ENCODE measurements at places on chromosomes 5 and 9.

DNA sequence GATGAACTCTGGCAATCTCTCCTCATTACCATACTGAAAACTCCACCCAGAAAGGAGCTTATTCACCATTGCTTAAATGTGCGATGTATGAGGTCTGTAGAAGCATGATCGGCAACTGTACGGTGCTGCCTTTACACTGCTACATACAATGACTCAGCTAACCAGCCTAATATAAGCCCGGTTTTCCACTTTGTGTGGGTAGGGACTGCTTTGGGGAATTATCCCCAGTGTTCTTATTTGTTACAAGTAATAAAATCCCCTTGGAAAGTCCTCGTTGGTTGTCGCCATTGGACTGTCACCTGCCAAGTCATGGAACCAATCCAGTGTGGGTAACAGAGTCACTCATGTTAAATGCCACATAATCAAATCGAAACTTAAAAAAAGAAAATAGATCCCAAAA is 23.5 kb upstream of the TENT2 start:
- DNase-seq, result no peak

GRCh38 chr5:83817591-83817990 is 96.9 kb upstream of the HAPLN1 start:
- no peak for DNase-seq

DNA sequence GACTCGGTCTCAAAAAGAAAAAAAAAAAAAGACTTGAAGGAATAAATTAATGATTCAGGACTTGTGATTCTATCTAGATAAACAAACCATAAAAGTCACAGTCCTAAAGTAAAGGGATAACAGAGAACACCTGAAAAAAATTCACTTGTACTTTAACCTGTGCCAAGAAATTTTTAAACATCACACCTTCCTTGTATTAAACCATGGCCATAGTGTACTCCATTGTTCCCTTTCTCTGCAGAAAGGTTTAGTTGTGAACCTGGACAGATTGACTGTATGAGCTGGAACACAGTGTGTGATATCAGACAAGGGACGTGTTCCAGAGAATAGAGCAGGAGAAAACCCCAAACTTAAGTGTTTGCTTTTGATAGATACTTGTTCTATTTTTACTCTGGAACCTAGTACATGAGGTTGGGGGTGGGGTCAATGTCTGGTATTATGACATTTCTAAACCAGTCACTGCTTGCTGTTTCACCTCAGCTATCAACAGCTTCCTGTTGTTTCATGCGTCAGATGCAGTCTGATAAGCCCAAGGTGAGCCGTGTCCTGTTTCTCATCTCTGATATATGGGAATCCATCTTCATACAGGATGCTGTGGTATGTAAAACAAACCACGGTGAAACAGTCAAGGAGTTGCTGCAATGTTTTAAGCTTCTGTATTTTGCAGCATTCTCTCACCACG is 62.5 kb upstream of the ITGA1 start:
- DNase-seq, result peak; percentile 66

GRCh38 chr5:79001471-79001870 is 16.4 kb upstream of the ARSB start:
- no peak for DNase-seq

DNA sequence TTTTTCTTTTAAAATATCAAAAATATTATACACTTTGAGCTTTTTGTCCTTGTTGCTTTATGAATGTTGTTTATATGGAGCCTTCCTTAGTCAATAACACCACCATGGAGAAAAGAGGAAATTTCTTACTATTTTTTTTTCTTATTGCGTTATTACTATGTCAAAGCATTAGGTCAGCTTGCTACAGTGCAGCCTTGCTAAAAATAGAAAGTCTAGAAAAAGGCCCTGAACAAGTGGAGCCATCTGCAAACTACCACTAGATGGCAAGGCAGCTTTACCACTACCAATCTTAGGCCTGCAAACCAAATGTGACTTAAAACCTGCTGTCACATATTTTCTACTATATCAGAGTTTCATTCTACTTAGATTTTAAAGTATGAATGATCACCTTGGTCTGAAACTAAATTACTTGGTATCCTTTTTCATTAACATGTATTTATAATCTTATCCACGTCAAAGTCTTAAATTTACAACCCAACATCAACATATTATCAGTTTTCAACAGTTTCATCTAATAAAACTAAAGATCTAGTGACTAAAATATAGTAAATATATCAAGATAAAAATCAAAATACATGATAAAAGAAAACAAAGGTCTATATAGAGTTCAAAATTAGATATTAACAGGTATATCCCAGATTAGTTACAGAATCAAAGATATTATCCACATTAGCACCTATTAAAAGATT is 113.1 kb upstream of the ACOT12 start:
- no peak for DNase-seq

GRCh38 chr5:177524539-177524900 is 7.8 kb upstream of the DDX41 start:
- no peak for DNase-seq

DNA sequence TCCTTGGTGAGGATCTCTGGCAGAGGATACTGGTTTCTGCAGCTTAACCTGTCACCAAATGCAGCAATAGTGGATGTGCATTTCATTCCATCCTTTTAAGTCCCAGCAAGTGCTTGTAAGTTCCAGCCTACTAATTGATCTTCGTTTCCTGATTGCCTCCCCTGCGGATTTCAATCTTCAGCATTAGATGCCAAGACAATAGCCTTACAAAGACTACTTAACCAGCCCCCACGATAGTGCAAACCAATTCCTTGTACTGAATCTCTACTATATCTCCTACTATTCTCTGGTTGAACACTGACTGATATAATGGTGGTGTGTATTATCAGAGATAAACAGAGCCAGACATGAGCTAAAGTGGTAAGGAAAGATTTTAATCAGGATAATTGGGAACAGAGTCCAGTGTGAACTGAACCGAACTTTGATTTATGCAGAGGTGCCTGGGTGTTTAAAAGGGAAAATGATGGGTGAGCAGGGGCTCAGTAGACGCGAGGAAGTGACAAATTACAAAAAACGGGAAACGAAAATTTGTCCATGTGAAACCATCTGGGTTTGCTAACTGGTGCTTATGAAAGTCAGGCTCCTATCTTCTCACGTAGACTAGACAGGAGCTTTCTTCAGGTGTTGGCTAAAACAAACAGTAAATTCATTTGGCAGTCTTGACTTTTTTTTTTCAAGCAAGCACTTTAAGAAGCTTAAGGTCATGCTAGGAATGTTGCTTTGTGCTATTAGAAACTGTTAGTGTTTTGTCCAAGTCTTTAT is 106.9 kb upstream of the ST8SIA4 start:
- DNase-seq, result no peak

GRCh38 chr5:98391921-98392625 is 381.4 kb upstream of the RGMB start:
- DNase-seq, result no peak

DNA sequence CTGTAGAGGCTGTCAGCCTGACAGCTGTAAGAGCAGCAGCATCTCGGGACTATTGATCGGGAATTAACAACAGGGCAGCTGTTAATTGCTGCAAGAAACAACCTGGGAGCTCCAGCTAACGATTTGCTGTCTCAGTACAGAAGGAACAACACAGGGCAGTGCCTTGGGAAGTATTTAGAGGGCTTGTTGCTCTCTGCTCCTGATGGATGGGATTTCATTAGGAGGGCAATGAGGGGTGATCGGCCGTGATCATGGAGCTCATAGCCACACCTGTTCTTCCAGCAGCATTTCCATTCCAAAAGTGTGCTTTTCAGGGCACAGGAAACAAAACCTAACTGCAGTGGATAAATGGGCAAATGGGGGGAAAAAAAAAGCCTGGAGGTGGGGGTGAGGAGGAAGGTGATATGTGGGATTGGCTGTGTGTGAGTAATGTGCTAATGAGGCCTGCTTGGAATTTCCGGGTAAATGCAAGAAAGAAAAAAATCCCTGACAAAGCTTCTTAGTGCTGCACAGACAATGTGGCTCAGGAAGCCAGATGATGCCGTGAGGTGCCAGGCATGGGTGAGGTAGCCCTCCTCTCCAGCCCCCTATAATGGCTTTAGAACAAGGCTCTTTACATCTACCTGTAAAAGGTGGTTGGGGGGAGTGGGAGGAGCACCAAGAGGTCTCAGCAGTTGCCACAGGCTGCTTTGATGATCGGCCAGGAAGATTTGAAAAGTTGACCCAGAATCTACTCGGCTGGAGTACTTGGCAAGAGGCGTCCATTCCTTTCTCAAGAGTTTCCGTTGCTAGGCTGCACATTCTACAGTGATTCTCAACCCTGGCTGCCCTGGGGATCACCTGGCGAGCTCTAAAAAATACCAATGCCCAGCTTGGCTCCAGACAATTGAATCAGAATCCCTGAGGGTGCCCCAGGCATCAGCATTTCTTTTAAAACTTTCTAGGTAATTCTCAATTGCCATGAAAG is 139.5 kb upstream of the KLF9 start:
- no peak for DNase-seq

DNA sequence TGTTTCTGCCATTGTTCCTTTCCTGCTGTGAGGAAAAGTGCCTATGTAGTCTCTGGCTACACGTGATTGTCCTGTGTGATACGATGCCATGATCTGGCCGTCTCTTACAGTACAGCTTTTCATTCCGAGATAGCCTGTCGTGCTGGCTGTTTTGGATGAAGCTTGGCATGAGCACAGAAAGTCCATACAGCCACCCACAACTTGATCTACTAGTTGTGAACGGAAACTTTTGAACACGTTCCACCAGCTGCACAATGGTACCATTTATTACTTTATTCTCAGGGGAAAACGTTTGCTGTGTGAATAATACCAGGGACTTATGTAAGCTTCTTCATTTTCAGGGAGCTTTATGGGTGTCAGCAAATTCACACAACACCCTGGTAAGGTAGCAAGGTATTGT is 217.6 kb upstream of the ANKRD55 start:
- no peak for DNase-seq

GRCh38 chr9:125646217-125646616 is 60.8 kb downstream of the MAPKAP1 start:
- no peak for DNase-seq

- no peak for DNase-seq
Measured at GRCh38 chr9:98168941-98169488, 23.4 kb downstream of the CORO2A start.

- DNase-seq, result no peak
Measured at GRCh38 chr9:129068990-129069861, 11.7 kb upstream of the DOLPP1 start.

DNA sequence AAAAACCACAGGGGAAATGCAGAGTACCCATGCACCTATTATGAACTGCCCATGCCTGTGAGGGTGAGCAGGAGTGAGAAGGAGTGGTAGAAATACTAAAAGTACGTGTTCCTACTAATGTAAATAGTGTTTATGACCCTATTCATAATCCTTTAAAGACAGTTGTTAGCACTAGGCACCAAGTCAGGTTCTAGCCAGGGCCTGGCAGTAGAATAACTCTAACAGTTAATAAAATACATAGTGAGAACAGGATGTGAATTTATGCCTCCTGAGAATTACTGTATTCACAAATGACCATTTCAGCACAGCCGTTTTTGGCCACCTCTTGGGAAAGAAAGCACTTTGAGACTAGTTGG is 103.2 kb upstream of the TARS1 start:
- no peak for DNase-seq

- DNase-seq, result peak; percentile 52
Measured at GRCh38 chr5:150065886-150066285, 20.5 kb downstream of the CSF1R start.

- no peak for DNase-seq
Measured at GRCh38 chr5:78355561-78355960, 4.9 kb upstream of the SCAMP1 start.

GRCh38 chr9:127185931-127186781 is 63.7 kb upstream of the ANGPTL2 start:
- DNase-seq, result no peak

DNA sequence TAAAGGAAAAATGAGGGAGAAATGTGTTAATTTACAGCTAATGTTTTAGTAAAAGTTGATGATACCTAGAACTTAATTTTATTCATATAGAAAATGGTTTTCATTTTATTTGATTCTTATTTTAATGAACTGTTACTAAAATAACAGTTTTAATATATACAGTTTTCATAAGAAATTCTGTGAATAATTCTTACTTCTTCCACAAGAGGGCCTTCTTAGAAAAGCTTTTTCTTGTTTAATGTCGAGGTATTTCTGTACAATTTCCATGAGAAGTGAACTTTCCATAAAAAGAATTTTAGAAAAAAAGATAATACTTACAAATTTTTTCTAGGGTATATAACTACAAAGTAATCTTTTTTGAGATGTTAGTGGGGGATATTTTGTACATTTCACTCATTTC is 73.9 kb downstream of the KLF9 start:
- no peak for DNase-seq

GRCh38 chr9:87855061-87855460 is 27.6 kb upstream of the SPATA31E1 start:
- DNase-seq, result no peak

DNA sequence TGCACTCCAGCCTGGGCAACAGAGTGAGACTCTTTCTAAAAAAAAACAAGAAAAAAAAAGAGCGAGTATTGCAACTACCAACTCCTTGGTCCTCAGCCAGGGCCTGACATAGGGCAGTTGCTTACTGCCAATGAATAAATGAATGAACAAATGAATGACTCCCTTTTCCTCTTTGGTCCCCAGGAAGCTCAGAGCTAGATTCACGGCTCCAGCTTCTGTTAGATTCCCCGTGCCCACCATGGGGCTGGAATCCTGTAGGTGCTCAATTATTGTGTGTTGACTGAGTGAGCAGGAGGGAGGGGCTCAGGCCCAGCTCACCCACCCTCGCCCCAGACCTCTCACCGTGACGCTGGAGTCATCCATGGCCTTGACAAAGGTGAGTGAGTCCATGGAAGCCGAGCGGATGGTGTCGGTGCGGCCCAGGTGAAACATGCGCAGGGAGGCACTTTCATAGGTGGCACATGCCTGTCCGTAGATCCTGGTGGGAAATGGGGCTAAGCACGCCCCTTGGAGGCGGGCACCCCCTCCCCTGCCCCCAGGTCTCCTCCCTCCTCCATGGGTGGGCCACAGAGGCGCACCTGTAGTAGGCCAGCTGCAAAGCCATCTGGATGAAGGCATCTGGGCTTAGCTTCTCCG is 12.8 kb downstream of the CRAT start:
- no peak for DNase-seq

DNA sequence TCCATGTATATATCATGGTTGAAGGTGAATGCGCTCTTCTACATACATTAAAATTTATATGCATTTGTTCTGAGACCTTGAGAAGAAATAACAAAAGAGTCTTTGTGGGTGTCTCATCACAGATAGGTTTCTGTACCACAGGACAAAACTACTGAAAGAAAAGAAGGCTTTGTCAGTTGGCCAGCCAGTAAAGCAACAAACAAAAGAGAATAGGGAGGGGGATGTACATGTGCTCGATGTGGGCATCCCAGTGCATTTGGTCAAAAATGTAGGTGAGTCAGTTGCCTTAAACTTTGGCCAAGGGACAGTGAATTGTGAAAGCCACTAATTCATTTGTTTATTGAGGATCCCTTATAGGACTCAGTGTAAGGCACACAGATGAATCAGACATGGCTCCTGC is 13.3 kb downstream of the RBM18 start:
- no peak for DNase-seq

- DNase-seq, result no peak
Measured at GRCh38 chr5:8907168-8907868, 638.6 kb downstream of the SEMA5A start.

Measured in RWPE2 (cell line).